Glomerular endothelial cell (primary cell): ENCODE measurements at places on chromosomes 6 and 20.

- DNase-seq: peak; percentile 63
These were observed 66.3 kb upstream of the CD93 start for GRCh38 chr20:23152308-23152892.

DNA sequence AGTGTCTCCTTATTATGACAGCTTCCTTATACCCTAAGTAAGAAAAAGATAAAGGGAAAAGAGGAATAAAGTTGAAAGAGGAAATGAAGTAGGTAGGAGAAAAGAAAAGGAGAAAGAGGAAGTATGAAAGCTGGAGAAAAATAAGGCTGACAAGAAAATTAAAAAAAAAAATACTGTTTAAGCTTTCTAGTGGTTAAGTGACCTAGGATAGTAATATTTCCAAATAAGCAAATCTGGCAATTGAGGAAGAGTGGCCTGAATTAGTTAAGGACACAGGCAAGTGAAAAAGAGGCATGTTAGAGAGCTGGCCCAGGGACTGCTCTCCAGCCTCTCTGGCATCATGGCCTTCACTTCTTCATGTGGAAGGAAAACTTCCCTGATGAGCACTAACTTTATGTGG, 76.5 kb upstream of the ADGRF1 start:
- no peak for DNase-seq

DNA sequence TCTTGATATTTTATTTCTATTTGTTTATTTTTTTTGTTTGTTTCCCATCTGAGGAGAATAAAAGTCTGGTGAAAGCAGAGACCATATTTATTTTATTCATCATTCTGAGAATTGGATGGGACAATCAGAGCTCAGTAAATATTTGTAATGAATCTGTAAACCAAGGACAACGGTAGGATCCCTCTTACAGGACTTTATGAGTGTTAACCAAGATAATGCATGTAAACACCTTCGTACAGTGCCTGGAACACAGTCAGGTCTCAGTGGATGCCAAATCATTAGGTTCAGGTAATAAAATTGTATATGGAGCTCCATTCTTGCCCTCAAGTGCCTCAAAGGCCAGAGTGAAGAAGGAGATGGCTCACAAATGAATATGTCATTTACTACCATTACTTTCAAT, 288.7 kb downstream of the PAX1 start:
- DNase-seq: no peak

DNA sequence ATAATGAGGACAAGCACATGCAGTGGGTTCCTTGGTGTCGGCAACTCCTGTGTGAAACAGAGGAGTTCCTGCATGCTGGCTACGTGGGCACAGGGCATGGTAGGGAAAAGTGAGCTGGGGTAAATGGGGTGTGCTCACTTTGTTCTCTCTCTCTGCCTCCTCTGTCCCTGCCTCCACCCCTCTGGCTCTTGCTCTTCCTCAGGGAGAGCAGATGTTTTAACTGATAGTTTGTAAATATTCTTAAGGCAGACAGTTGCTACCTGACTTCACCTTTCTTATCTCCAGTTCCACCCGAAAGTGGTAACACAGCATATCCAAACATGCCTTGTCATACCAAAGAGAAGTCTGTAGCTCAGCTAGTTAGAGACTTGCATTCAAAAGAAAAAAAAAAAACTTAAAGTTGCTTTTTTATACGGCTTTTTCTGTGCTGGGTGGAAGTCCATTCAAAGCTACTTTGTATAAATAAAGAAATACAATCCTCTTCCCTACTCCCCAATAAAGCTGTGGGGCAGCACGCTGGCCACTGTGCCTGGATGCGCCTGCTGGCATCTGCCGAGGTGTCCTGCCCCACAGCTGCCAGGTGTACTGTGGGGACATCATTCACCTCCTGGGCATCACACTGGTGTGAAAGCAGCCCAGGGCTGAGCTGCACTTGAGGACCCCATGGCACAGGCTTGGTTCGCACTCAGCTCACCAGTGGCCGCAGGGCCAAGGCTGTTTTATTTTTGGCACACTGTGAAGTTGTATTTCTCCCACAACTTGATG, 93.6 kb downstream of the FOXC1 start:
- no peak for DNase-seq

DNA sequence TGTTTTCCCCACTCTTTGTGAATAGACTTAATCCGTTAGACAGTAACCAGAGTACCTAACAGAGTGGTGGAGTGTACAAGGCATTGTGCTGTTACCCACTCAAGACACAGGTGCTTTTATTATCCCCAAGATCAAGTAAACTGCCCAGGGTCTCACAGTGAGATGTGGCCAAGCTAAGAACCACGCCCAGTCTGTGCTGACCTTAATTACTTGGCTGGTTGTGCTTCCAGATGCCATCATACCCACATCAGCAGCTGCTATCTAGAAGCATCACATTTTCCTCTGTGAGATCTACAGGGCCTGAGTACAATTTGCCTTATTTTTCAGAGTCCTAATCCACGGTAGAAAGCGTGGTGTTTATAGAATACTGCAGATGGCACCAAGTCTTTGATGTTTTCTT, 70.3 kb downstream of the GFRA4 start:
- DNase-seq: no peak

DNA sequence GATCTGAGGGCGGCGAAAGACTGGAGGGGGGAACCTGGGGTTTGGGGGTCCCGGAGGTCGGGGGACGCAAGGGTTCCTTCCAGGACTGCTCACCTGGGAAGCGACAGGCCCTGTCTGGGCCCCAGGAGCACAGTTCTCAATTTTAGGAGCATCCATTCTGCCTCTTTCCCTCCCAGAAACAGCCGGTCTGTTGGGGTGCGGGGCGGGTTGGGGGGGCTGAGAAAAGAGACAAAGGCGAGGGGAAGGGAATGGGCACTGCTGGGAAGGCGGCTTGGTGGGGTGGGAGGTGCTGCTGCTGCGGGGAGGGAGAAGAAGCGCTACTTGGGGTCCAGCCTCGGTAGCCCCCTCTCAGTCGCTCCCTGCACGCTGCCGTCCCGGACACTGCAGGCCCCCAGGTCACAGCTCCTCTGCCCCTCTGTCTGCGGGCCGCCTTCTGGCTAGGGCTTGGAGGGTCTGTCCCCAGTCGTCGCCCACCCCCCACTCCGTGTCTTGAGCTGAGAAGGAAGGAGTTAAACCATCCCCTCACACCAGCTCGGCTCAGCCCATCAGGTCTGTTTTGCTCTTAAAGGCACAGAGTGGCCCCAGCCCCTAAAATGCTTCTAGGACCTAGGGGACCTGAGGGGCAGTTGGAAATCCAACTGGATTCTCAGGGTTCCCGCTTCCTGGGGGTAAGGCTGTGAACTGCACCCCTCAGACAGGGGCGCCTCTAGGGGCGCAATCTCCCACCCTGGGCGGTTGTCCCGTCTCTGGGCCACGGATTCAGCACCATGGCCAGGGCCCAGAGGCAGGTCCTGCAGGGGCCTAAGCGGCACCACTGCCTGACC, 690 bp downstream of the GDAP1L1 start:
- no peak for DNase-seq

DNA sequence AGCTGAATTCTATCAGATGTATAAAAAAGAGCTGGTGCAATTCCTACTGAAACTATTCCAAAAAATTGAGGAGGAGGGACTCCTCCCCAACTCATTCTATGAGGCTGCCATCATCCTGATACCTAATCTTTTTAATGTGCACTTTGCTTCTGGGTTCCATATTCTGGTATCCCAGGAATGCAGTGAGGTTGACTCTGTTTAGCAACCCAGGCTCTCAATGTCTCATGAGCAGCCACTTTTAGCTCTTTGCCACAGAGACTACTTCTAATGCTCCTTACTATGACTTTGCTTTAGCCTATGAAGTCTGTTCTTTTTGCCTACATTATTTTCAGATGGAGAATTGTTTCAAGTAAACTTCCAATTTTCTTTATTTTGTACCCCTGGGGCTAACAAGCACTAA, 185.5 kb upstream of the NRSN1 start:
- DNase-seq: no peak

GRCh38 chr6:108742041-108742440, 106.2 kb upstream of the ARMC2 start:
- no peak for DNase-seq
